Uterus (tissue), 4 donors: ENCODE measurements at places on chromosomes 1 and 21. TPM values are rescaled to one million over a fixed set of nuclear protein-coding genes. Genes with fewer than 3 reads are reported as not detected.

LAMC2 gene
- 5.9 TPM for total RNA-seq

TMPRSS3 gene
- total RNA-seq = 0.18 TPM

LCE1E gene
- not detected for total RNA-seq

COL6A2 gene
- 1,200 TPM for total RNA-seq

VTCN1 gene
- total RNA-seq = not detected
